RPMI7951 (cell line): ENCODE measurements at places on chromosomes 2 and 18.

DNA sequence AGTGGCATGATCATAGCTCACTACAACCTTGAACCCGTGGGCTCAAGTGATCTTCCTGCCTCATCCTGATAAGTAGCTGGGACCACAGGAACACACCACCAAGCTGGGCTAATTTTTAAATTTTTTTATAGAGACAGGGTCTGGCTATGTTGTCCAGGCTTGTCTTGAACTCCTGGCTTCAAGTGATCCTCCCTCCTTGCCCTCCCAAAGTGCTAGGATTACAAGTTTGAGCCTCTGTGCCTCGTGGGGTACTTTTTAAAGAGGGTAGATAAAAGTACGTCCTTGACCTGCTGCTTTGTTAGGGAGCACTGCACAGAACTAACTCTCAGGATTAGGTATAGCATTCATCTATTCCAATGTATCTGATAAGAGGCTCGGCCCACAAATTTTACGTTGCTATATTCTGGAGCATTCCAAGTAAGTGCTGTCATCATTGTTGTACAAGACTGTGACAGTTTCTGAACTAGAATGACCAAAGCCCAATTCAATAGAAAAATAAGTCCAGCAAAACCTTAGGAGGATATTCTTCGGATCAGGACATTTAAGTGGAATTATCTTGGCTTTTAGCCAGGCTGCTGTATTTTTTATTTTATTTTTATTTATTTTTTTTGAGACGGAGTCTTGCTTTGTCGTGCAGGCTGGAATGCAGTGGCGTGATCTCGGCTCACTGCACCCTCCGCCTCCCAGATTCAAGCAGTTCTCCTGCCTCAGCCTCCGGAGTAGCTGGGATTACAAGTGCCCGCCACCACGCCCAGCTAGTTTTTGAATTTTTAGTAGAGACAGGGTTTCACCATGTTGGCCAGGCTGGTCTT lies 4.1 kb downstream of the MTCL1 start:
- no peak for DNase-seq

DNA sequence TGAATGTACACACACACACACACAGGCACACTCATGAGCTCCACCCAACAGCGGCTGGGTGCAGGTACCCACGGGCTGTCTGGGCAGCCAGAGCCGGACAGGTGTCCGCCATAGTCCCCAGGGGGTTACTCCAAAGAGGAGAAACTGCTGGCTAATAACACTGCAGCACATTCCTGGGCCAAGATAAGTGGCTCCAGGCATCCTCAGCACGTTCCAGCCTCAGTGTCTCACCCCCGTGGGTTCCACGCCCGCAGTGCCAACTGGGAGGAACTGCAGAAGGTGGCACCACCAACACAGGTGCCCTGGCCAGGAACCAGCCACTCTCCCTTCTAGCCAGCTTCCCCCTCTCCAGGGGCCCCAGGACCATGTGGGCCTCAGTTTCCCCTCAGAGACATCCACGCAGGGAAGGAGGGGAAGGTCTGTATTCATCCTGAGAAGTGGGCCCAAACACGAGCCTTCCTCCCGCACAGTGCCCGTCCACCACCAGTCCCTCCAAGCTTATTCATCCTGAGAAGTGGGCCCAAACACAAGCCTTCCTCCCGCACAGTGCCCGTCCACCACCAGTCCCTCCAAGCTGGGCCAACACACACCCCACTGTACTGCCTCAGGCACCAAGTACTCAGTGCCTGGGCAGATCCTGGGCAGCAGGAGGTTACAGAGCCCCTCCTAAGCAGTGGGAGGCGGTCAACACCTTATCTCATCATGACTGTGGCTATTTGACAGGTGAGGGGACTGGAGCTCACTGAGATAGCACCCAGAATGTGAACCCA lies 47.6 kb downstream of the TNS1 start:
- DNase-seq = no peak

DNA sequence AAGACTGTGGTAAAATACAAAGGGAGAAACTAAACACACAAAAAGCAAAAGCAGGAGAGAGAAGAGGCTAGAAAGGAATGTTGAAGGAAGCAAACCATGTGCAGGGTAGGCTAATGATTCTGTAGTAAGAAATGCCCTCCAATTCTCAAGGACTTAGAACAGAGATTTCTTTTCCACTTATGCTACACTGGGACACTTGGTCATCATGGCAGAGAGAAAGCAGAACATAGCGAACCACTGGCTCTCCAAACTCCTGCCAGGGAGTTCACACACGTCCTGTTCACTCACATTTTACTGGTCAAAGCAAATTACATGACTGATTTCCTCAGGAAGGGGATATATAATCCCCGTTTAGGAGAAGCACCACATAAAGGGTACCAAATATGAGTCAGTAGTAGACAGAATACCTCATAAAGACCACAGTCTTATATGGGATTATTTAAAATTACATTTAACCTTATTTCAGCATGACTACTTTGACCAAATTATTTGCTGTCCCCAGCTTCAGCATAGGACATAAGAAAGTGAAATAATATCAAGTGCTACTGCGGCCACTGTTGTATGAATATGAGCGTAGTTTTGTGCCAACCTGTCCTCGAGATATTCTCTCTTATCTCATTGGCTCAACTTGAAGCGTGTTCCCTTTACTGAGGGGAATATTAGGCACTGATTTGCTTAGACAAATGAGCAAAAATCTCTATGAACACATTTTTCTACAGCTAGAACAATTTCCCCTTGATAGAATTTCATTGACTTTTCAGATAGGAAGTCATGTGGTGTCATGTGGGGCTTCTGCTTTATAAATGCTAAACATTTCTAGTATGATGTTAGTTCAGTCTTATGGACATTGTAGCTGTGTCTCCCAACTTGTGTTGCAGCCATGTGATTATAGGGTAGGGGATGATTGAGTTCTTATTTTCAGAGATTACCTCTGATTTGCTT lies 81.7 kb downstream of the FAM161A start:
- no peak for DNase-seq

DNA sequence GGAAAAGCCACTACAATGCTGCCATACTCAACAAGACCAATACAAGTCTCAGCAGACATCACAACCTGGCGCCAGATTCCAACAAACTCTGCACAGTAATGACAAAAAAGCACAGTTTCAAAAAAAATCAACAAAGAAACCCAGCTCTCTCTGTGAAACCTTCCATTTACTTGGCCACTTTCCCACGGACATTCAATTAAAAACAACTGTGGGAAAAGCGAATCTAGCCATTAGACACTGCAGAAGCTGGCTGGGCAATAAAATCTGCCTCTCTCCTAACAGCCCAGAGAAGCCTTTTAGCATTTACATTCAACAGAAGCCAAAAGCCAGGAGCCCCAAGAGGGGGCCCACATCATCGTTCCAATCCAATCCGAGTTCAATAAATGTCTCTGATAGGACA lies 128.9 kb downstream of the HDAC4 start:
- peak; percentile 23 for DNase-seq

GRCh38 chr2:200137691-200138090 lies 168.8 kb upstream of the SPATS2L start:
- DNase-seq = no peak

DNA sequence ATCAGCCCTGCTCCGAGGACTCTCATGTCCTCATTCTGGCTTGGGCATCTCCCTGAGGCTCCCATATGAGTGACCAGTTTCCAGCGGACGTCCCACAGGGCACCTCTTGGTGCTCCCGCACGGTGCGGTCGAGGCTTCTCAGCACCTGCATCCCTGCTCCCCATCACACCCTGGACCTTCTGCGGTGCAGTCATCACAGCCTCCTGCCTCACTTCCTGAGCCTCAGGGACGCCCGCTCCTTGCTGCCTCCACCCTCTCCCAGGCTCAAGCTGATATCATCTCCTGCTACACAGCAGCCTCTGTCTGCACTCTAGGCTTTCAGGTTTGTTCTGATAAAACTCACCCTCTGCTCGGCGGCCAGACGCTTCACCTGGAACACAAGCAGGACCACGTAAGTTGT lies 185.0 kb downstream of the TMEM18 start:
- no peak for DNase-seq

DNA sequence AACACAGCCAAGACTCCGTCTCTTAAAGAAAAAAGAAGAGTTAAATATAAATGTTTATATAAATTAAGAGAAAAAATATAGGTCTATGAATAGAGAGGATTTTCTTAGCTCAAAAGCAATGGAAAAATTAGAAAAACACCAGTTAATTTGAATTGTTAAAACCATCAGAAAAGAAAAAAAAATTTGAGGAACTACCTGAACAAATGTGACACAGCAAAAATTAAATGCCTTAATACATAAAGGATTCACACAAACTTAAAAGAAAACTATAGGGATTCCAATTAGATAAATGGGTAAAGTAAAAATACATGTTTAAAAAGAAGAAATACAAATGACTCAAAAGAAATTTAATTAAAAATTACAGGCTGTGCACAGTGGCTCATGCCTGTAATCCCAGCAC lies 147.9 kb upstream of the DNMT3A start:
- no peak for DNase-seq

GRCh38 chr2:23380562-23381065 lies 4.4 kb upstream of the KLHL29 start:
- DNase-seq = no peak

DNA sequence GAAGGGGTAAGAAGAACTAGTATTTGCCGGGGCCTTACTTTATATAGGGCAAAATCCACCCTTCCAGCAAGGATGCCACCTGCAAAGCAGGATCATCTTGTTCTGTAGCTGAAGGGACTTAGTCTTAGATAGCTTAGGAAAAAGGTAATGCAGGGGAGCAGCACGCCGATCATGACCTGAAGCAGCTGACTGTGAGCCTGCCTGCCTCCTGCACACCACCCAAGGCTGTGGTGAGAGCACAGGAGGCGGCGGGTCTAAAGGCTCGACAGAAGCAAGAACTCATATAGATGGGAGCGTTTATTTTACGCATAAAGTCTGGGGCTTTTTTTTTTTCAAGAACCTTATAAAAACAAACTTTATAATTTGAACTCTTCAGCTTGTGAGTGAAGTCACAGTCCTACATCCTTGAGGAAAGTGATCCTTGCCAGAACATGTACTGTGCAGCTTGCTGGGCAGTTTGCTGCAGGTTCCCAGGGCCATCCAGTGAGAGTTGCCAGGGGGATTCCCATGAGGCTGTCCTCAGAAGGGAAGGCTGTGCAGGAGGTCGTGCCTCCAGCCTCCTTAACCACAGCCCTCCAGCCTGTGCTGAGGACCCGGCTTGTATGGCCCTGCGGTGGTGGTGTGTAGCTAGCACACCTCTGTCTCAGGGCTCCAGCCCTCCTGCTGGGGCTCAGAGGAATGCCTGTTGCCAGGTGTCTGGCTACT lies 92.1 kb downstream of the RNF144A start:
- DNase-seq = peak; percentile 39

GRCh38 chr2:30237966-30238800 lies 6.8 kb downstream of the LBH start:
- DNase-seq = no peak

GRCh38 chr2:240988146-240988545 lies 10.3 kb upstream of the SNED1 start:
- DNase-seq = no peak

DNA sequence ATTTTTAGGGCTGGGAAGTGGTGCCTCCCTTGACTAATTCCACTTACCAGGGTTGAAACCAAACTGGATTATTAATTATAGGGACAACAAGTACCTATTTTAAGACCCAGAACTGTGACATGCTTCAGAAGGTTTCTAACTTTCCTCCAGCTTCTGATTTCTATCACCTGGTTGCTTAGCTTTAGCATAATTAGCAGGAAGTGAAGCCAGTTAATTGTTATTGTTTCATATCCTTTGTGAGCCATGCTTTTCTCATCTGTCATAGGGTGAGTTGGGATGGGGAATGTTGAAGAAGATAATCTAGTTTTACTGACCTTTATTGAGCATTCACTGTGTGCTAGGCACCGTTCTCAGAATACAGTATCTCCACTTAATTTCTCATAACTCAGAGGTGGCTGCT lies 3.2 kb downstream of the YPEL5 start:
- no peak for DNase-seq

- no peak for DNase-seq
These were observed 26.2 kb downstream of the TMEM87B start for GRCh38 chr2:112081262-112081661.

GRCh38 chr2:50840341-50841124 lies 191.4 kb downstream of the NRXN1 start:
- DNase-seq = no peak

GRCh38 chr2:239532859-239533258 lies 132.0 kb upstream of the HDAC4 start:
- peak; percentile 45 for DNase-seq

- peak; percentile 75 for DNase-seq
These were observed 57.1 kb downstream of the SNORC start for GRCh38 chr2:232927032-232927792.

DNA sequence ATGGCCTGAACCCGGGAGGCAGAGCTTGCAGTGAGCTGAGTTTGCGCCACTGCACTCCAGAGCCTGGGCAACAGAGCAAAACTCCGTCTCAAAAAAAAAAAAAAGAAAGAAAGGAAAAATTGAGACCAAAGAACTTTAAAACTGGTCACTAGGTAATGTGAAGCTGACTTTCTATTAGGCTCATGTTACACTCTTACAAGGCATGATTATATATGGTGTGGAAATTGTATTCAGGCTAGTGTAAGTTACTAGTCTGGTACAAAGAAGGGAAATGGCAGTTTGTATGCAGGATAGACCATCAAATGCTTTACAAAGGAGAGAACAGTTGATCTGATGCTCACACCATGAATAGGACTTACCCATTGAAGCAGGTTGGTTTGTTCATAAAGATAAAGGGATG lies 35.4 kb upstream of the ARMC9 start:
- DNase-seq = no peak

- no peak for DNase-seq
These were observed 5.9 kb upstream of the CERS6 start for GRCh38 chr2:168450171-168450570.

DNA sequence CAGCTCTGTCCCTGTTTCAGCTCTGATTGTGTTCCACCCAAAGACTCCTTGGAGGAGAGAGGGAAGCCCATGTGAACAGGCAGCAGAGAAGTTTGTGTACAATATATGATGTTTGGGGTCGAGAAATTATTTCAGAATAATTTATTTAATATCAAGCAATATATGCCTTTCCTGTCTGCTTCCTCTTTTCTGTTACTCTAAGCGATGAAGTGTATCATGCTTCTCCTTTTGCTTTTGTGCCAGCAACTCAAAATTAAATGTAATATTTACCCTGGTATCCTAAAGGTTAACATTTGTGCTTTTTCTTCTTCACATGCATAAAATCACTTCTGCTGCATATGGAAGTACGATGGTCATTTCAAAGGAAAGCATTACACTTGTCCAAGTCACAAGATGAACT lies 2.4 kb upstream of the NTSR2 start:
- no peak for DNase-seq
